Naive thymus-derived CD8-positive, alpha-beta T cell (primary cell): ENCODE measurements at places on chromosomes 11 and 22.

- no peak for DNase-seq
Measured at GRCh38 chr11:62804310-62805075, 747 bp downstream of the NXF1 start.

DNA sequence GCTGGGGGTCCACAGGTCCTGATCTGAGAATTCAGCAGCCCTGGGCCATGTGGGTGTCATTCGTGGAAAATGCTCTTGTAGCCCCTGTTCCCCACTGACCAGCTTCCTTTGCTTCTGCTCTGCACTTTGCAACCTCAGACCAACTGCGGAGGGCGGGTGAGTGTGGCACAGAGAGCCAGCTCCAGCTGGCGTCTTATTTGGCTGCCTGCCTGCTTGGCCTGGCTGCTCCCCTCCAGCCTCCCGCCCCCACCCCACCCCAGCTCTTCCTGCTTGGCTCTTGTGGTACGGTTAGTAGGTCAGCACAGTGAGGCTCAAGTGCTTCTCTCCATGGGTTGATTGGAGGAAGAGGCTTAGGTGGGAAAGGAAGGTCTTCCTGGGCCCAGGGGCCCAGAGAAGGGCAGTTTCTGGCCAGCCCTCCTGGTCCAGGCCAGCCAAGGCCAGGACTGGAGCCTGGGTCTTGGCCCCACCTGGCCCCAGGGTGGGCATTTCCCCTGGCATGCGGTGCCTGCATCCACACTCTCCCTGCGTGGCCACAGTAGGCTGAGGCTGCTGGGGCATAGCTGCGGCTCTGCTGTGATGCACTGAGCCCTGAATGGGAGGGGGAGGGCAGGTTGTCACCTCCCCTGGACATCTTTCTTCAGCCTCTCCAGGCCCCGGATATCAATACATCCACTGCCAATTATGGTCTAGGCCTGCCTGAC lies 26.5 kb downstream of the MYO7A start:
- DNase-seq, result no peak

DNA sequence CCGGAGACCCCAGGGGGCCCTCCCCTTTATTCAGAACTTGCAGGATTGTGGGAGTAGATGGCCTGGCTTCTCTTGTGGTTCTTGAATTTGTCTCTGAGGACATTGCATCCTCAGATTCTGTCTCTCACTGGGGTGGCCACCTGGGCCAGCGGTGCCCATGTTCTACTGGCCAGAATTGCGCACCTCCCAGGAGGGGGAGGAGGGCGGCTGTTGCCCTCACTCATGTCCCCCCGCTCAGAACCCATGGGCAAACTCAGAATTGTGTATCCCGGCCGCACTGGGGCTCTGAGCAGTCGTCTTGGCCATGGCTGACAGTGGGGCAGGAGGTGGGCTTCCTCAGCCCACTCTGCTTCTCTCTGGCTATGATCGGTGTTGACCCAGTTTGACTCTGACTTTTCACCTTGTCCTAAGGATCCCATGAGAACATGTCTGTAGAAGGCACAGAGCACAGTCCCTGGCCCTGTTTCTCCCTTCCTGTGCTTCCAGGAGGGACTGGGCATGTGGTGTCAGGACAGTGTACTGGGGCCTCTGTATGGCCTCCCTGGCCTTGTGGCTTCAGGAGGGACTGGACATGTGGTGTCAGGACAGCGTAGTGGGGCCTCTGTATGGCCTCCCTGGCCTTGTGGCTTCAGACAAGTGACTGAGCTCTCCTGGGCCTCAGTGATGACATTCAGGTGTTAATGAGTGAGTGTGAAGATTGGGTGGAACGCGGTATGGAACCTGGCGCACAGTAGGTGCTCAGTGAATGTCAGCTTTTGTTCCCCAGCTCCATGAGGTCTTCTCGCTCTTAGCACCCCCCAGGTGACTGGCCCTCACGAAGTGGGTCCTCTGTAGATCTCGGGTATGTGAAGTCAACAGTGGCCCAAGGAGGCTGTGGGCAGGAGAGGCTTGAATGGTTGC lies 99.3 kb downstream of the TBC1D22A start:
- DNase-seq, result no peak

DNA sequence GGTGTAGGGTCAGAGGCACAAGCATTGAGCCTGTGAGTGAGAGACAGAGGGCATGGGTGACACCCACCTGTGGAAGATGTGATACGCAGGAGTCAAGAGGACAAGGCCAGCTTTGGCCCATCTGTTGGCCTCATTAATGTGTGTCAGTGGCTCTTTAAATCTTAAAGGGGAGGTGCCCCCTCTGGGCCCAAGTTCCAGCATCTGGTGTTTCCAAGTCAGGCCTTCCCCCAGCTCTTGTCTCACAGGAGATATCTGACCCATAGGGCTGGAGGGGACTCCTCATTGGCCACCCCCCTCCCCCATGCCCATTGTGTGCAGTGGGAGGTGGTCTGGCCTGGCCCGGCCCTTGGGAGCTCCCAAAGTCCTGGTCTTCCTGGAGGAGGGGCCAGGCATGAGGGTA lies 8.9 kb downstream of the KCNK7 start:
- no peak for DNase-seq

GRCh38 chr11:69521457-69521856 lies 40.0 kb downstream of the LINC01488 start:
- no peak for DNase-seq

DNA sequence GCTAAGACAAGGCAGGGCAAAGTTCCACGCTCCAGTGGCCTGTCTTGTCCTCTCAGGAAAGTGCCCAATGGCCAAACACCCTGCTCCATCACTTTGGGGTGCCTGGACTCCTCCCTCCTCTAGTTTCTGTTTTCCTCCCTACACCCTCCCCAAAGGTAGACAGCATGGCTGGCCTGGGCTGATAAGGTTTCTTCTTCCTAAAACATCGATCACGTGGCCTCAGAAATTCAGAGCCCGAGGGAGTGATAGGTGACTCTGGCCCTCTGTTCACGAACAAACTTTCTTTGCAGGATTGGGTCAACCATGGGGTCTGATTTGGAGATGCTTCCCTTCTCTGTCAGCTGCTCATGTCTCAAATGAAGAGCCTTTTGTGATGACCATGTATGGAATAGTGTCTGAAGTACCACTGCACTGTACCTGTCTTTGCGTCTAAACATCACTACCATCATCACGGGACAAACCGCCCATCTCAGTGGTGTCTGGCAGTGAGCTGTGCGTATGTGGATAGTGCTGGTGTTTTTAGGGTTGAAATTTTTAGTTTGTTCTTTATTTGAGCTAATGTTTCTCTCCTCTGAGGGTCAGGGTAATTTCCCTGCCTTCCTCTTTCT lies 6.1 kb downstream of the MICAL2 start:
- DNase-seq, result no peak

DNA sequence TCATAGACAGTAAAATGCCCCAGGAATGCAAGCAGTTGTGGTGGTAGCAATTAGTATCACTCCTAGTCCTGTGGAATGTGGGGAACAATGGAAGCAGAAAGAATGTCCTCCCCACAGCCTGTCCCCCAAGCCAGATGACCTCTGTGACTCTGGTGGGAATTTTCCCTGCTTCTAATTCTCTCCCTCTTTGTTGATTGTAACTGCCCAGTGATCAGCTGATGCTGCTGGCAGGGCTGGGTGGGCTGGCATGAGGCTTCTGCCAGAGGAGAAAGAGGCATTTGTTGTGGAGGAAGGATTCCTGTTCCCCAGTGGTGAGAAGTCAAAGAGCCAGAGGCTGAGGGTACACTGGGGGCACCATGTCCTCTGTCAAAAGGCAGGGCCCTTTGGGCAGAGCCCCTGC lies 116.7 kb upstream of the NCAM1 start:
- DNase-seq, result no peak

DNA sequence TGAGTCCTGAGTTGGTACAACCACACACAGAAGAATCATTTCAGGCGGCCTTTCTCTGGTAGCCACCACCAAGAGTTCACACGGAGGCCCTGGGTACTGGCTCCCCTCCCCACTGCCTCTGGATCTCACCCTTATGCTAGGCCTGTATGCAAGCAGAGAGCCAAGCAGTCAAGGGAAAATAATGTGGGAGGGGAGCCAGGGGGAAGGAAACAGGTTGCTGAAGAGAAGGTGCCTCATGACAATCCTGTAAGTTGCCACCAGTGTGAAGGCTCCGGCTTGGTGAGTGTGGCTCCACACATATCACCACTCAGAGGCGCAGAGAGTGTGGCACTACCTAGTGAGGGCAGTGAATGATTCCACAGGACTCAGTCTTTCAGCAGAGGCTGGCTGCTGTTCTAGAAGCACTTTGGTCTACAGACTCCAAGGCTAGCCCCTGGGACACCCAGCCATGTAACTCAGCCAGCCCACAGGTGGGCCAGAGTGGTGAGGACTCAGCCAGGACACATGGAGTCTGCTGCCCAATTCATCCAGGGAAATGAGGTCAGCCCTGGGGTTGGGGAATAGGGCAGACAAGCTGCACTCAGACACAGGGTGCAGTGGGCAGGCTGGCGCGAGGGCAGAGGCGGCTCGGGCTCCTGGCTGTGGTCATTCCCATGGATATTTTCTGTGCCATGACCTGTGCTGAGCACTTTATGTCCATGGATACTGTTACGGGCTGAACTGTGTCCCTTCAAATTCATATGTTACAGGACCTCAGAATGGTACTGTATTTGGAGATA lies 49.0 kb upstream of the SERPIND1 start:
- DNase-seq, result no peak

DNA sequence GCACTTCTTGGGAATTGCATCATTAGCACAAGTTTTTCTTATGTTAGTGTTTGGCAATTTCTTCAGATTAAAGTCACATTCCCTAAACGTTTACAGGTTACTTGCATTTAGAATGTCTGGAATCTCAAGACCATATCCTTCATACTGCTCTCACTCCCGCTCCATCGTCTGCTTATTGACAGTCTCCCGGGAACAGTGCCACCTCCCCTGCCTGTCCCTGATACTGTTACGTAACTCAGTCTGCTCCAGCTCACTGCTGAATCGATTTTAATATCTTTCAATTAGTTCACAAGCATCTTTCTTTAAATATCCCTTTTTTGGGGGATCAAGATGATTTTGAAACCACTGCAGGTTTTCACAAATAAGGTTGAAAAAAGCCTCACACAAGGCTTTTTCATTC lies 48.2 kb downstream of the GLYATL2 start:
- no peak for DNase-seq

DNA sequence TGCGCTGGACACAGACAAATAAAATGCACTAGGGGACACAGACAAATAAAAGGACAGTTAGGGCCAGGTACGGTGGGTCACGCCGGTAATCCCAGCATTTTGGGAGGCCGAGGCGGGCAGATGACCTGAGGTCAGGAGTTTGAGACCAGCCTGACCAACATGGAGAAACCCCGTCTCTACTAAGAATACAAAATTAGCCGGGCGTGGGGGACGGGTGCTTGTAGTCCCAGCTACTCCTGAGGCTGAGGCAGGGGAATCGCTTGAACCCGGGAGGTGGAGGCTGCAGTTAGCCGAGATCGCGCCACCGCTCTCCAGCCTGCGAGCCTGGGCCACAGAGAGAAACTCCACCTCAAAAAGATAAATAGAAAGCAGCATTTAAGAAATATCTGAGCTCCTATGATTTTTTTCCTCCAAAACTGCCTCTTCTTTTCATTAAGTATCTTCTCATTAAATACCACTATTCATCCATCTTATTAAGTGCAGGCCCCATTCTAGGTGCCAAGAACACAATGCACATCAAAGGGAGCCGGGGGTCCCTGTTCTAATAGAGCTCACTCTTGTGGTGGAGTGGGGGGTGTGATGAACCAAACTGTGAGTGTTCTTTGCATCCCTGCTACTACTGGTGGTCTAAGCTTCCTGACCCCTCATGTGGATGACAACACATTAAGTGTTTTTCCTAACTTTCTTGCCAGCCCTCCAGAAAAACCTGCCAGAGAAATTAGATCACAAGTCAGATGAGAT lies 766 bp upstream of the ZNHIT2 start:
- no peak for DNase-seq

GRCh38 chr11:19121646-19122045 lies 4.7 kb downstream of the ZDHHC13 start:
- DNase-seq, result no peak

GRCh38 chr22:29480512-29481264 lies 670 bp downstream of the NEFH start:
- peak; percentile 24 for DNase-seq

- no peak for DNase-seq
Measured at GRCh38 chr22:21941921-21942320, 10.7 kb downstream of the PPM1F start.

GRCh38 chr11:13644997-13645687 lies 23.3 kb upstream of the FAR1 start:
- no peak for DNase-seq

DNA sequence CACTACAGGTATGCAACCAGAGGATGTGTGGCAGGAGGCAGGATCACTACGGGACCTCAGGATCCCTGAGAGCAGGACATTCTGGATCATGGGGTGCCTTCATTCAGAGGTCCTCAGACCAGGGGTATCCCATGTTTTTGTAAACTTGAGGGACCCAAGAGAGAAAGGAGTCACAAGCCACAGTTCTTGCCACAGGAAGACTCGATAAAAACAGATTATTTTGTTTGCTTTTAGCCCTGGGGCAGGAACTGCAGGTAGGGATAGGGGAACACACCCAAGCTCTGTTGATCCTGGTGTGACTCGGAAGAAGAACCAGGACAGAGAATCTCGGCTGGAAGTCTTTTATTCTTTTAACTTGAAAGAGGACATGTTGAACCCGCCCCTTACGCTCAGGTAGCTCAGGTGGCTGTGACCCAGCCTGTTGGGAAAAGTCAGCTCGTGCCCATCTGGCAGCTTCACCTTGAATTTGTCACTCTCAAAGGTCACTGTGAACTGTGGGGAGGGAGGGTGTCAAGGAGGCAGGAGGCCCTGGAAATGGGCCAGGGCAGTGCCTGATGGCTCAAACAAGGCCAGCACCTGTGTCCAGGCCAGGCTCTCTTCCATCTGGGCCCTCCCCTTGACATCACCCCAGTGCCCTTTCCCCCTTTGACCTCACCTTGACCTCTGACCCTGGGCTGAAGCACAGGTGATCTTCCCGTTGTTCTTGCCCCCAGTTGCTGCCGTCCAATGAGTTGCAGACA lies 9.8 kb downstream of the LGALS2 start:
- no peak for DNase-seq

- DNase-seq, result no peak
Measured at GRCh38 chr11:47187723-47188122, 1.5 kb upstream of the PACSIN3 start.

- no peak for DNase-seq
Measured at GRCh38 chr11:8720352-8720751, 37.8 kb downstream of the RPL27A start.

GRCh38 chr11:73757598-73757997 lies 3.3 kb downstream of the RAB6A start:
- DNase-seq, result no peak
